Left lung (tissue), 14 donors: ENCODE measurements at places on chromosomes 5 and 9. TPM values are rescaled to one million over a fixed set of nuclear protein-coding genes. Genes with fewer than 3 reads are reported as not detected.
A peak's percentile ranks its signal among the peaks of the same experiment; 100 is the strongest.

Gene AIF1L
- total RNA-seq = 9.3 TPM

Gene MROH2B
- total RNA-seq = not detected

Gene FST
- total RNA-seq = 3.7 TPM

Gene CCL28
- total RNA-seq = 6.4 TPM

Gene ROPN1L
- 0.50 TPM for total RNA-seq

Gene HRH2
- total RNA-seq = 22.0 TPM

Gene SUSD3
- 4.8 TPM for total RNA-seq

Gene LAMC3
- total RNA-seq = 25.5 TPM

DNA sequence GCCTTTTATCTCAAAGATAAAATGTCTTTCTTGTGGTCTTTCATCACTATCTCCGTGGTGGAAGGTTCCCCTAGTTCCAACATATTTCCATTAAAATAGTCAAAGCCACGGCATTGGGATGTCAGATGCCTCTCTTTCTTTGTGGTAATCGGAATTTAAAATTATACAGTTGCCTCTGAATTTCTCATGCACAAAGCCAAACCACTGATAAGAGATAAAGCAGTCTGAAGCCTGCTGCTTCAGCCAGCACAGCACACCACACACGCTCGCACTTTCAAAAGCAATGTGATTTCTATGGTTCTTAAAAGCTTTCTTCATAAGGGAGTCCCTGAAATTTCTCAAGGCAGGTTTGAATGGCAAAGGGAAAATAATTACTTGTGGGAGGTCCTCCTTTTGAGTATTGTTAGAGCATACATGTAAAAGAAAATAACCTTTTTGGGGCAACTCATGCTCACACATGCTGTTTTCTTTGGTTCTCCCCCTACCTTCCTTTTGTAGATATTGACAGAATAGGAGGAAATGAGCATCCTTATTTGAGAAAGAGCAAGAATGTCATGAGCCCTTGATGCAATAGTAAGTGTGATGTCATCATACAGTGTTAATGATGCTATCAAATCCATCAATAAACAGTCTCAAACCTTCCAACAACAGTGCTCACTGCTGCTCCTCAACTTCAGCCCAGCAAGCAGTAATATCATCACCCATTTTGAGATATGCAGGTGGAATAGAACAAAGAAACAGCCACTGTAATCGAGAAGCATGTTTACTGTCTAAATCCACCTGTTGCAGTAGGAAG lies 85.7 kb upstream of the PPP1R2B start:
- no peak overlapping the region for H3K27ac ChIP-seq
- H3K4me3 ChIP-seq = no peak overlapping the region
- DNase-seq = no peak
- H3K4me1 ChIP-seq = no peaks in the 10 kb centered on the region
- no peaks in the 10 kb centered on the region for H3K36me3 ChIP-seq

- no peaks in the 10 kb centered on the region for H3K27me3 ChIP-seq
- no peak for DNase-seq
- H3K27ac ChIP-seq = no peak overlapping the region
- no peaks in the 10 kb centered on the region for H3K4me1 ChIP-seq
- H3K4me3 ChIP-seq = no peak overlapping the region
Measured at GRCh38 chr5:135079760-135080159, 45.7 kb upstream of the PITX1 start.

GRCh38 chr5:122375801-122376200 lies 63.8 kb downstream of the SNCAIP start:
- DNase-seq = no peak
- H3K36me3 ChIP-seq = no peaks in the 10 kb centered on the region
- no peak overlapping the region for H3K4me3 ChIP-seq
- H3K27me3 ChIP-seq = no peaks in the 10 kb centered on the region
- H3K27ac ChIP-seq = no peak overlapping the region
- no peaks in the 10 kb centered on the region for H3K4me1 ChIP-seq

DNA sequence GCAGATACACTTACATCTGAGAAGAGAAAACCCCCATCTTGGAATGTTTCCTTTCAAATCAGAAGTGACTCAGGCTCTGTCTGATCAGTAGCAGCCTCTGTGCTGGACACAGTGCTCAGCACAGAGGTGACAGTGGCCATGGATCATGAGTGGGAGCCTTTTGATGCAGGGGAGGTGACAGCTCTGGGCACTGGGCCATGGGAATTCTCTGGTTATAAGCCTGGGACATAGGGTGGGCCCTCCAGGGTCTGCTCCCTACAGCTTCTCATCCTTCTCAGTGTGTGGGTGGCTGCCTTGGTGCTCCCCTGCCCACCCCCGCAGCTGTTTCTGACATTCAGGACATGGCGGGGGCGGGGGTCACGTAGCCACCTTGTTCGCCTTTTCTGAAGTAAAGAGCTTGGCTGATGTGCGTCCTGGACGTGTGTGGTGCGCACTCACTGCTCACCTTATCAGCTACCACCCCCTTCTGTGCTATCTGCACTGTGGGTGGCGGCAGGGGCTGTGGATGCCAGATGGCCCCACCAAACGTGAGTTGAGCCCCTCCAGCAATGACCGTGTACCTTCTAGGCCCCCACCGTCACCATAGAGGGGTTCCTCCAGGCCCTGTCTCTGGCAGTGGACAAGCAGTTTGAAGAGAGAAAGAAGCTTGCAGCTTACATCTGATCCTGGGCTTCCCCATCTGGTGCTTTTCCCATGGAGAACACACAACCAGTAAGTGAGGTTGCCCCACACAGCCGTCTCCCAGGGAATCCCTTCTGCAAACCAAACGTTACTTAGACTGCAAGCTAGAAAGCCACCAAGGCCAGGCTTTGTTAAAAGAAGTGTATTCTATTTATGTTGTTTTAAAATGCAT lies 24.0 kb downstream of the TRIP13 start:
- no peaks in the 10 kb centered on the region for H3K4me1 ChIP-seq
- no peak overlapping the region for H3K27ac ChIP-seq
- peaks cover 20% of the 10 kb centered on the region for H3K36me3 ChIP-seq
- DNase-seq = no peak
- no peaks in the 10 kb centered on the region for H3K27me3 ChIP-seq

GRCh38 chr9:19479874-19480273 lies 71.1 kb downstream of the ACER2 start:
- no peak overlapping the region for H3K27ac ChIP-seq
- H3K4me1 ChIP-seq = no peaks in the 10 kb centered on the region
- H3K27me3 ChIP-seq = no peaks in the 10 kb centered on the region
- no peak overlapping the region for H3K4me3 ChIP-seq
- H3K36me3 ChIP-seq = no peaks in the 10 kb centered on the region

- H3K27ac ChIP-seq = no peak overlapping the region
- DNase-seq = no peak
- no peaks in the 10 kb centered on the region for H3K4me1 ChIP-seq
- no peaks in the 10 kb centered on the region for H3K27me3 ChIP-seq
Measured at GRCh38 chr9:6356441-6356840, 28.3 kb downstream of the TPD52L3 start.

DNA sequence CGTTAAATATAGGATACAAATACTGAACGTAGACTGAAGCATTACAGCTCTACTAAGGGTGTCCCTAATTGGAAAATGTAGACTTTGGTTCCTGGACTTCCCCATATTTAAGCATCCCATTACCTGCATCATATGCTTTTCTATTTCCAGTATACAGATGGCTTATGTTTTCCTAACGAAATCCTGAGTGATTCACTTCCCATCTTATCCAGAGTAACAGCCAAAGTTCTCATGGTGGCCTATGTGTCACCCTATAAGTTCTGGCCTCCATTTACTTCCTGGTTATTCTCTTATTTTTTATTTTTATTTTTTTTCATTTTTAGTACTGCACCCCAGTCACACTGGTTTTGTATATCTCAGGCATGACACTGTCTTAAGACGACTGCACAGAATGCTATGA lies 552.3 kb downstream of the PRDM9 start:
- no peaks in the 10 kb centered on the region for H3K36me3 ChIP-seq
- no peaks in the 10 kb centered on the region for H3K27me3 ChIP-seq
- DNase-seq = no peak
- H3K27ac ChIP-seq = no peak overlapping the region

GRCh38 chr9:78666818-78667414 lies 370.0 kb downstream of the PSAT1 start:
- H3K4me3 ChIP-seq = no peak overlapping the region
- no peak overlapping the region for H3K27ac ChIP-seq
- H3K27me3 ChIP-seq = no peaks in the 10 kb centered on the region
- DNase-seq = no peak
- no peaks in the 10 kb centered on the region for H3K4me1 ChIP-seq

DNA sequence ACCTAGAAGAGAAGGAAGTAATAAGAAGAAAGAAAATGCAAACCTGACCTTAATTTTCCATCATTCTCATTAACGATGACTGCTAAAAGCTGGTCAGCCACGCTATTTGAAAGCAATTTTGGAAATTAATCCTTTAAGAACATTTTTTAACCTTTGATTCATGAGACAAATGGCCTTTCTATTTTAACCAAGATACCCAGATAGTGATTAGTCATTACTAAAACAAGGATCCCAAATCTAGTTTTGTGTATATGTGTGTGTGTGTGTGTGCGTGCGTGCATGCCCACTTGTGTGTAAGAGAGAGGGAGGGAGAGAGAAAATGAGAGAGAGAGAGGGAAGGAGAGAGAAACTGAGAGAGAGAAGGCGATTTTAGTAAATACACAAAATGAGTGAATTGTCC lies 329.5 kb downstream of the DEPDC1B start:
- no peak for DNase-seq
- H3K4me3 ChIP-seq = no peak overlapping the region
- no peaks in the 10 kb centered on the region for H3K27me3 ChIP-seq
- no peaks in the 10 kb centered on the region for H3K4me1 ChIP-seq

- H3K36me3 ChIP-seq = no peaks in the 10 kb centered on the region
- DNase-seq = no peak
- H3K27me3 ChIP-seq = peaks cover 32% of the 10 kb centered on the region
- H3K4me1 ChIP-seq = no peaks in the 10 kb centered on the region
Measured at GRCh38 chr5:1183424-1184162, 17.8 kb upstream of the SLC6A19 start.

DNA sequence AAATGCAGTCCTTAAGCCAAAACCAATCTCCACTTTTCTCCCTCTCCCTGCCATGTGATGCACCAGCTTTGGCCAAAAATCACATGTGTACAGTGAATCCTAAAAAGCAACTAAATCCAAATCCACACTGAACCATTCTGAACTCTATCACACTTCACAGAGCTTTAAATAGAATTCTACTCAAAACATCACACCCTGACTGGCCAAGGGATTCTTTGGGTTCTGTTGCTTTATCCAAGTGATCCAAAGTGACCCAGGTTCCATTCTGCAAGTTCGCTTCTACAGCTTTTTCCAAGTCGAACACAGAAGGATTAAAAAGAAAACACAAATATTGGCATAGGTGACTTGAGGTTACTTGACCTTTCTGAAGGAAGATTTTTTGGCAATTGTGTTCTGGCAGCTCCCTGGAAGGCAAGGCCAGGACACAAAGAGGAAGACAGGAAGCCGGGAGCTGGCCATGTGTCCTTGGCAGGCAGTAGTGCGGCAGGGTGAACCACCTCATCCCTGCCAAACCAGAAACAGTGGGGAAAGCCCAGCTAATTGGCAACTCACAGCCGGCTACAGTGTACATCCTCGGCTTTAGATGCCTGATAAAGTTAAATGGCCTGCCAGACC lies 115.0 kb downstream of the NFIB start:
- no peaks in the 10 kb centered on the region for H3K27me3 ChIP-seq
- H3K36me3 ChIP-seq = no peaks in the 10 kb centered on the region
- H3K4me1 ChIP-seq = peaks cover 10% of the 10 kb centered on the region
- H3K27ac ChIP-seq = no peak overlapping the region
- DNase-seq = peak; percentile 49

DNA sequence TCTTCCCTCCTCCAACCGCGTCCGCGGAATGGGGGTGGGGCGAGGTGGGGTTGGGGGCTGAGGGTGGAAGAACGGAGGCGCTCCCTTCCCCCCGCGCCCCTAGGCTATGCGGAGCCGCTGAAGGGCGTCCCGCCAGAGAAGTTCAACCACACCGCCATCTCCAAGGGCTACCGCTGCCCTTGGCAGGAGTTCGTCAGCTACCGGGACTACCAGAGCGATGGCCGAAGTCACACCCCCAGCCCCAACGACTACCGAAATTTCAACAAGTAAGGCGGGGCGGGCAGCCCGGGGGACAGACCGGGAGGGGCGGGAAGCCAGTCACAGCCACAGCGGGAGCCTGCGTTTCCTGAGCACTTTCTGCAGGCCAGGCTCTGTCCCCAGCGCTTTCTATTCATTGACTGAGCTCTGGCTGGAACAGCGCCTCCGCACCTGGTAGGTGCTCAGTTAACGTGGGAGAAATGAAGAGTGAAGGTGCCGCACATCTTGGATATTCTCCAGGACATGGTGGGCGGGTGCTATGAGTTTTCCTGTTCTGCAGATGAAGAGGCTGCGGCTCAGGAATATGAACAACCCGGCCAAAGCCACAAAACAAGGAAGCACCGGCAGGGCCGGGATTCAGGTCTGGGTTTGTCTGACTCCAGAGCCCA lies 11.3 kb downstream of the MYOZ3 start:
- peak overlapping the region; percentile 69 for H3K27ac ChIP-seq
- DNase-seq = no peak
- H3K36me3 ChIP-seq = no peaks in the 10 kb centered on the region
- peaks cover 5% of the 10 kb centered on the region for H3K27me3 ChIP-seq
